ENCODE measurements at places on chromosomes 2 and 18.

DNA sequence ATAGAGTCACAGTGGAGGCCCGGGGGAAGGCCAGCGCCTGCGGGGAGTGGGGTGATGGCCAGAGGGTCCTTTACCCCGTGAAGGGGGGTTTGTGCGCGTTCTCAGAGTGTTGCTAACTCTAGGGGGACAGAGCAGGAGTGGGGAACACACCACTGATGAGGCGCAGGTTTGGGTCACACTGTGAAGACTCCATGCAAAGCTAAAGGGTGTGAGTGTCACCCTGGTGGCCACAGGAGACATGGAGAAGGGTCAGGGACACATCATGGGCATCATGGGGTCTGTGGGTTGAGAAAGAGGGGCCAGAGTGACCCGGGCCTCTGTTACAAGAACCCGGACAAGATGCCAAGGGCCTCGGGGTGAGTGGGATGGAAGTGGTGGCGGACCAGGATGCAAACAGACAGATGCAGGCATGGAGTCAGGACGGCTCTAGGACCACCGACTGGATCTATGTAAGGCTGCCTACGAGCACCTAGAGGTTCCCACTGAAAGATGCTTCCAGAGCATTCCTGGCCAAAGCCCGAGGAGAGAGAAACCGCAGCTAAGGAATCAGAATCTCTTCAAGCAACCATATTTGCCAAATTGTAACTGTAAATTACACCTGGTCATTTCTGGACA, 84.3 kb downstream of the PXDN start:
- DNase-seq, result no peak

- no peak for DNase-seq
These were observed 34.9 kb downstream of the RNF144A start for GRCh38 chr2:6952101-6952500.

DNA sequence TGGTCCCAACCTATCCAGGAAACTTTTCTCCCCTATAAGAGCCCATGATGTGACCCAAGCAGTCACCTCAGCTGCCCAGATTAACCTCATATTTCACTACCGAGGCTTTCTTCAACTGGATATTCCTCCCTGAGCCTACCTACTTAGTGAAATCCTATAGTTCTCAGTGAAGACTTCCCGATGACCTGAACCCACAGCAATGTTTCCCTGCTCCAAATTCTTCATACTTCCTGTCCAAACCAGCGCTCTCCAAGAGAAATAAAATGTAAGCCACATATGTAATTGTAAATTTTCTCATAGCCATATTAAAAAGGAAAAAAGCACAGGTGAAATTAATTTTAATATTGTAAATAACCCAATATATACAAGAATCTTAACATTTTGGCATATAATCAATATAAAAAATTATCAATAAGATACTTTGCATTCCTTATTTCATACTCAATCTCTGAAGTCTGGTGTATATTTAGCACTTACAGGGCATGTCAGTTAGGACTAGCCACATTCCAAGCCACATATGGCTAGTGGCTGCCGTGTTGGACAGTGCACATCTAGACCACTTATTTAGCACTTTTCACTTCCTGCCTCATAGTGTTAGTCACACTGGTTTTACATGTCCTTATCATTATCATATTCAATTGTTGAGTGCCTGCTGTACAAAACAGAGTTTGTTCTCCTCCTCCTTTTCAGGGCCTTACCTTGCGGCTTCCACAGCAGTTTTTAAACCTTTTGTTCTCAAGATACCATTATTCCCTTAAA, 1.9 kb upstream of the STAT4 start:
- DNase-seq, result no peak

GRCh38 chr2:58479535-58480140, 238.5 kb upstream of the FANCL start:
- no peak for DNase-seq

DNA sequence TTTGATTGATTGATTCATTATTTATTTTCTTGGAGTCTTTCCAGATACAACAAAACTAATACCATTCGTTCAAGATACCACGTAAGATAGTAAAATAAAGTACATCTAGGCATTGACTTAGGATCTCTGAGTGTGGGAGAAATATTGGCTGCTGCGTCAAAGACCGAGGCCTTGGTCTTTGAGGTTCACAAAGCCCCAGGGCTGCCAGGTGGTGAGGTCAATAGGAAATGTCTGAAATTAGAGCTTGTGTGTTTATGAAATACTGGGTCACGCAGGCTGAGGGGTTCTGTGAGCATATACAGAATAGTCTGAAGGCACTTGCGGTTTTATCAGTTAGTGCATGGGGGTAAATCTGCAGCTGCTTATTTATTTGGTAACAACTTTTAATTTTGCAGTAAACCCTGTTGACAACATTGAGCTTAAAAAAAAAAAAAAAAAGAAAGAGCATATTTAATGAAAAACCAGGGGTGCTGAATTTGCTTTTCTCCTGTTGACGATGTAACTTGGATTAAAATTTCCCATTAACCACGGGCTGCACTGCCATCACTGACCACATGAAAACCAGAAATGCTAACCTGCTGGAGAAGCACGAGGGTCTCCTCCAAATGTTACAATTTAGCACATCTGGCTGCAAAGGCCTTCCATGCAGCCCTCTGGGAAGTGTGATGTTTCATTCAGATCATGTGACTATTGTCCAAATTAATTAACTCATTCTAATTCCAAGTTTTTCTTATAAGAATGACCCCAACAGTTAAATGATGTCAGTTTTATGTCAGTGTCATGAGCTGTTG, 27.1 kb upstream of the SERPINB12 start:
- no peak for DNase-seq

DNA sequence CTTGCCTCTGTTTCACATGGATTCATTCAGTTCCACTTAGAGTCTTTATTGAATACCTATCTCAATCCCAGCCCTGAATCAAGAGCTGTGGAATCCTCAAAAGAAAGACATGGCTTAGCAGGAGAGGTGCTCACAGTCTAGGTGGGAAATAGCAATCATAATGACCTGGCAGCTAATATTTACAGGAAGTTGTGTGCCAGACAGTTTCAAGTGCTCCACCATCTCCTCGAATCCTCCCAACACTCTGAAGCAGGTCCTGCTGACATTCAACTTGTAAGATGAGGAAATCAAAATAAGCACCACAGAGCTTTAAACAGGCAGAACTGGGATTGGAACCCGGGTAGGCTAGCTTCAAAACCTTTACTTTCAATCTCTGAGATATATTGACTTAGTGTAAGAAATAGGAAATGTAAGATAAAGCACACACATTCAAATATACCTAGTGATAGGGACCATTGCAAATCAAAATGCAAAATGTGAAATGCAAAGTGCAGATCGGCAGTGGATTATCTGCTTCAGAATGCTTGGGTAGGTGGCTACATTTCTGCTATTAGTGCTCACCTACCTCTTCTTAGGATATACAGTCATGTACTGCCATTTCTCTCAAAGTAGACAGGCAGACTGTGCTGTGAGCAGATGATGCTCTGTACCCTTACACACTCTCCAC, 182.0 kb downstream of the PRKCE start:
- no peak for DNase-seq

GRCh38 chr18:74429096-74429495, 28.0 kb downstream of the DIPK1C start:
- no peak for DNase-seq

- no peak for DNase-seq
These were observed 45.9 kb downstream of the FAM171B start for GRCh38 chr2:186739739-186740138.

- no peak for DNase-seq
These were observed 68.1 kb upstream of the CSRNP3 start for GRCh38 chr2:165401285-165401852.

GRCh38 chr2:126886211-126886915, 12.3 kb upstream of the TEX51 start:
- peak; percentile 68 for DNase-seq

DNA sequence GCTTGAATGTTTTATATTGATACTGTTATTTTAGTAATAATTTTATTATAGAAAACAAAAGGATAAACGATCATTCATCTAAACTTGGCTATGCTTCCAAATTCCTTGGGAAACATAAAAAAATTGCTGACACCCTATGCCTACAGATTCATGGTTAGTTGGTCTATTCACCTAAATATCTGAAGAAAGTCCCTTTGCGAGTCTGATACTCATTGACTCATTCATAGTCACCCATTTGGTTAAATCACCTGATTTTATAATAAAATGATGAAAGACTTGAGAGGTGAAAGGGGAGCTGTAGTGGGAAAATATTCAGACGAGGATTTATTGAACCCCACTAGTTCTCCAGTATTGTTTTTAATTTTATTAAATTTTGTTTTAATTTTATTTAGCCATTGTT, 112.0 kb downstream of the PTPN4 start:
- DNase-seq, result no peak

DNA sequence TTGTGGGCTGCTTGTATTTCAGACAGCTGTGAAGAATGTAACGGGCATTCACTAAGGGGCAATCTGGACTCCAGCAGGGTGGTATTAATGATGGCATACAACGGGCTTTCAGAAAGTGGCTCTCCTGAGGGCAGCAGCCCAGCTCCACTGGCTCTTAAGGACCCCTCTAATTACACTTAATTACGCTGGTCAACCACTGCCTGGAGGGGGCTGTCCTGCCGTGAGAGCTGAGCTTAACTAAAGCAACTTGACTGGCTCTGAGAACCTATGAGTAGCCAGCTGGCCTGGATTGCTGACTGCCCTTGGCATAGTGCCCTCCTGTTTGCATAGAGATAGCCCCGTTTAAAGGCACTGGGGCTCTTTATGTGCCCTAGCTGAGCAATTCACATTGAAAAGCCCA, 3.8 kb downstream of the LIPG start:
- no peak for DNase-seq

GRCh38 chr2:196314780-196315179, 143.4 kb upstream of the STK17B start:
- DNase-seq, result no peak

- DNase-seq, result no peak
These were observed 90.7 kb downstream of the STK39 start for GRCh38 chr2:168156661-168157060.

DNA sequence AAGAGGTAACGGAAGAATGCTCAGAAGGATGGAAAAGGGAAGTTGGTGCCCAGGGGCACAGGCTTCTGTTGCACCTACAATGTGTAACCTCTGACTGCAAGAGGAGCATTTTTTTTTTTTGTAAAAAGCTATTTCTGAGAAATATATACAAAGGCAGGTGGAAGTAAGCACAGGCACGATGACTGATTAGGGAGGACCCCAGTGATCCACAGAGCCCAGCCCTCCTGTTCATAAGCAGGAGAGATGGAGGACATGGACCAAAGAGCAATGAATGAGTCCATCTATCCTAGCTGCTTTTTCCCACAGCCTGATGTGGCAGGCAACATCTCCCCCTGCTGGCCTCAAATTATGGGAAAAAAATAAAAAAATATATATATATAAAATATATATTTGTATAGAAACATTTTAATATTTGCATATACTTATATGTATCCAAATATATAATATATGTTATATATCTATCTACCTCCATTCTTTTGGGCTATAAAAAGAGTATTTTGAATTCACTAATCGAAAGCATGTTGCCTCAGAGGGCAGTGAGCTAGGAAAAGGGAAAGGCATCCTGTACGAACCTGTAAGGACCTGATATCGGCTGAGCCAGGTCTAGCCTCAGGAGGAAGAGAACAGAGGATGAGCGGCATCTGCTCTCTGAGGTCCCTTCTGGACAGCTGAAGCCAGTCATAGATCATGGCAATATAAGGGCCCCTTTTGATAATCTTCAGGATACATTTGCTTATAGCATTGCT, 166.0 kb upstream of the STK17B start:
- no peak for DNase-seq

GRCh38 chr18:63157293-63158011, 162.1 kb downstream of the BCL2 start:
- DNase-seq, result no peak

- DNase-seq, result no peak
These were observed 49.7 kb downstream of the SEPTIN10 start for GRCh38 chr2:109563980-109564550.

DNA sequence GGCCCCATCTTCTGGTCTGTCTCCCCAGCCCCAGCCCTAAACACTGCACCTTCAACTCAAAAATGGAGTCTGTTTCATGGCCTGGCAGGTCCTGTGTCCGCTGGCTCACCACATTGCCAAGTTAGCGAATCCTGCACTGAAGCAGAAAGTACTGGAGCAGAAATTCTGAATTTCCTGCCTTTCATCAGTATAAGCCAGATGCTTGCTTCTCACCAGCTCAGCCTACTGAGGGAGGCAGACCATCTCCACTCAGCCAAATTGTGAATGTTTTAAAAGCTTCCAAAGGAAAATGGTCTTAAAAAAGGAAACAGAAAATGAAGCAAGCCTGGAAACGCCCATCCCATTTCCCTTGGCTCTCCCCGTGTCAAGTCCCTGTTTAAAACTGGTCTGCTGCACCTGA, 157.8 kb downstream of the C1D start:
- no peak for DNase-seq

DNA sequence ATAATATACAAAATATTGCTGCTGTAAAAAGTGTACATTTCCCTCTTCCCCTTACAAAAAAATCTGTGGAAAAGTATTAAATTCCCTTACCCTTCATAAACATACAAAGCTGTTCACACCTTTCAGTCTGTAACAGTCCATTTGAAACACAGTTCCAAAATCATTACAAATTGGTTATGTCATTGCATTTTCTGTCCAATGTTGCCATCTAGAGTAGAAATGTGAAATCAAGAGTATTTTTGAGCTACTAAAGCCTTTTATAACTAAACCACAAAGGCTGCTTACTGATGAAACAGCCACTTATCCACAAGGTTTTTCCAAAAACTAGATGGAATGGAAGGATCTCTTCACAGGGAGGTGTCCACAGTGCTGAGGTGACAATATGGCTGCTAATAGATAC, 72.5 kb downstream of the SS18 start:
- no peak for DNase-seq

- no peak for DNase-seq
These were observed 50.3 kb downstream of the KANSL3 start for GRCh38 chr2:96587843-96588242.

Measured in stimulated activated CD4-positive, alpha-beta T cell treated with anti-CD3 and anti-CD28 coated beads, Interleukin-4, amount 100 ng/mL, for 48 hours (primary cell).